ENCODE measurements at places on chromosomes 4 and X.

- no peak for DNase-seq
Observed at GRCh38 chrX:84830836-84831235, 172.8 kb upstream of the APOOL start.

- DNase-seq: no peak
Observed at GRCh38 chrX:45740291-45740690, 539.6 kb upstream of the DIPK2B start.

GRCh38 chr4:34464196-34464595, 1780.1 kb downstream of the ARAP2 start:
- DNase-seq: no peak

GRCh38 chr4:14671146-14671545, 331.1 kb upstream of the CPEB2 start:
- DNase-seq: no peak

- DNase-seq: no peak
Observed at GRCh38 chr4:47692691-47693090, 145.2 kb downstream of the CORIN start.

- no peak for DNase-seq
Observed at GRCh38 chrX:43846558-43846957, 35.7 kb downstream of the MAOB start.

DNA sequence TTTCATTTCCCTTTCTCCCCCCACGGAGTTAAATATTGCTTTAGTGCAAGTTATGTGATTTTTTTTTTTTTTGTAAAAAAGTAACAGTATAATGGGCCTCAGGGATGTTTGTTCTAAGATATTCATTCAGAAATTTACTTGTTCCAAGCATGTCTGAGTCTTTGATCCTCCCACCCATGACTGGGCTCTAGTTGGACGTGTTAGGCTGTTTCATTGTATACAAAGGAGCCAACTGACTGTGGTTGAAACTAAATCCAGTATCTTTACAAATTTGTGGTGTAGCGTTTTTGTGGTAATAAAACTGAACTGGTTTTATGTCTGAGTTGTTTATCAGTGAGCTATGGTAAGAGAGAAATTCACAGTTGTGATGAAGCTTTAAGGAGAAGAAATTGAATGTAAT, 74.1 kb downstream of the DOCK11 start:
- DNase-seq: no peak

DNA sequence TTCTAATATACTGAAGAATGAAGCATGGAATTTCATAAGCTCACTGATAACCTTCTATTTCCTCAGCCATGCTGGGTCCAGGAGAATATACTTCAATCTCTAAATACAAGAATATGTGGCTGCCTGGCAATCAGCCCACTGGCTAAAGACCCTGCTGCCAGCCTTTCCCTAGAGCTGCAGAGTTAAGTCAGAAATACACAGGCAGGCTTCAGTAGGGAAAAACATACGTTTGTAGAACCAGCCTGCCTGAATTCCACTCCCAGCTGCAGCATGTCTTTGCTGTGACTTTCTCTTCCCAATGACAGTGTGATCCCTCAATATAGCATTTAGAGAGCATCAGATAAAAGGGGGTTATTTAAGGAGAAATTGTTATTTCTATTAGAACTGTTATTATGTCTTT, 289.1 kb downstream of the PCDH19 start:
- DNase-seq: no peak

DNA sequence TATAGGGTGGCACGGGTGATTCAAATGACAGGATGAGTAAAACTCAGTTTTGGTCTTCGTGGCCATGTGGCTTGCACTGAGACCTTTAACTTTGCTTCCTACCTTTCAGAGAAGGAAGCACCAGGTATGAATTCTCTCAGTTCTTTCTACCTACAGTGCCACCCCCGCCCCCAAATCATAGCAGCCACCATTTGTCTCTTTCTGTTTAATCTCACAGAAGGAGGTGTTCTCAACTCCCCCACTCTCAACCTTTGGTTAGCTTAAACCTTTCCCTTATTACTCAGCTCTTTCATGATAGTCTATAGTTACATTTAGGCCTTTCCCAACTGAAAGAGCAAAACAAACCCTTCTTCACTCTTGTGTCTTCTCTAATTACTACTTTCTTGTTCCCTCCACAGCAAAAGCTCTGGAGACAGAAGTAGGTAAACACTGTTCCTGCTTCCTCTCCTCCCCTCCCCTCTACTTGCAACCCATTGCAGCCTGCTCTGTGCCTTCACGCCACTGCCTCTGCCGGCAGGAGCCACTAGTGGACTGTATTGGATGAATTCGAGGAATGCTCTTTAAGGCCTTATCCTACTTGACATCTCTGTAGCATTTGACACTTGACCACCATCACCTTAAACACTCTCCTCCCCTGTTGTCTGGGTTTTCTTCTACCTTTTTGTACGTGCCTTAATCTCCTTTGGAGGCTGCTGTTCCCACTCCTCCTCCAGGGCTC, 123.7 kb downstream of the AFF1 start:
- peak; percentile 23 for DNase-seq

- DNase-seq: no peak
Observed at GRCh38 chrX:53246231-53246630, 21.2 kb upstream of the KDM5C start.

- no peak for DNase-seq
Observed at GRCh38 chr4:105894660-105895582, at the start of gene NPNT. Gene NPNT, plus strand, starts transcription at chr4:105895471. Its CDS starts 182 bp downstream, at chr4:105895653.

GRCh38 chr4:141686879-141687278, 50.5 kb downstream of the IL15 start:
- DNase-seq: no peak

DNA sequence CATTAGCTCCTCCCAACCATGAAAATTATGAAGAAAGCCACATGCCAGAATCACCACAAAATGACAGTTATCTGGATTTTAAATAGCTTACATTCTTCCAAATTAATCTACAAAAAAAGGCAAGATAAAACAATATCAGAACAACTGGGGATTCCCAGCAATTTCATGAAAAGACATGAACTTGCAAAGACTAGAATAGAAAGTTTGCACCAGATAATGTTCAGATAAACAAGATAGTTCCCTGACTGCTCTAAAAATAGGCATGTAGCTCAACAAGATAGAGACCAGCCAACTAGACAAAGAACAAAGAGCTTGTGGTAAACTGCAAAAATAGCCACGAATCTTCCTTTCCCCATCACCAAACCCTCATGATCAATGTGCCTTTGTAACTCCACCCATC, 30.3 kb upstream of the DDX53 start:
- DNase-seq: no peak
